ENCODE measurements at places on chromosomes 11 and 22. TPM values are rescaled to one million over a fixed set of nuclear protein-coding genes. Genes with fewer than 3 reads are reported as not detected.
A peak's percentile ranks its signal among the peaks of the same experiment; 100 is the strongest.

The SEPTIN5 gene
- 13.3 TPM for total RNA-seq

The TSPAN32 gene
- not detected for total RNA-seq

The SOX10 gene
- not detected for total RNA-seq

DNA sequence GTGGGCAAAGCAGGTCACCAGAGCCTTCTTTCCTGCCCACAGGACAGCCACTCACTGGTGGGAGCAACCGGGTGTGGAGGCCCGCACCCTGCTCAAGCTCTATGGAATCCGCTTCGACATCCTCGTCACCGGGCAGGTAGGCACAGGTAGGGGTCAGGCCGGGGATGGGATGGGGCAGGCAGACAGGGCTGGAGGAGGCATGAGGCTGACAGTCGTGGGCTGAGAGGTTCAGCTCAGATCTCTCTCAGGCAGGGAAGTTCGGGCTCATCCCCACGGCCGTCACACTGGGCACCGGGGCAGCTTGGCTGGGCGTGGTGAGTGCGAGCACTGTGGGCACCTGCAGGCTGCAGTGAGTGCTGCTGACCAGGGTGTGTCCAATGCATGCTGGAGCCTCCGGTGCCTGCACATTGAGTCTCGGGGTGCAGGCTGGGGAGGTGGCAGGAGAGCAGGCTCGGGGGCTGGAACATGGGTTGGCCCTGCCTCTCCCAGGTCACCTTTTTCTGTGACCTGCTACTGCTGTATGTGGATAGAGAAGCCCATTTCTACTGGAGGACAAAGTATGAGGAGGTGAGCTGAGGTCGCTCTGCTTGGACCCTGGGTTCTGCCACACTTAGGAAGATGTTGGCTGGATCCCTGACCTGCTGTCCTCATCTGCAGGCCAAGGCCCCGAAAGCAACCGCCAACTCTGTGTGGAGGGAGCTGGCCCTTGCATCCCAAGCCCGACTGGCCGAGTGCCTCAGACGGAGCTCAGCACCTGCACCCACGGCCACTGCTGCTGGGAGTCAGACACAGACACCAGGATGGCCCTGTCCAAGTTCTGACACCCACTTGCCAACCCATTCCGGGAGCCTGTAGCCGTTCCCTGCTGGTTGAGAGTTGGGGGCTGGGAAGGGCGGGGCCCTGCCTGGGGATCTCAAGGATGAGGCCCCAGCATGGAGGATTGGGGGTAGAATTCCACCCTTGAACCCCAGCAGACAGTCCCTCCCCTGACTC lies 6.3 kb downstream of the SLC7A4 start:
- no peaks in the 10 kb centered on the region for H3K4me1 ChIP-seq
- no peak overlapping the region for H3K4me3 ChIP-seq
- no peak for DNase-seq
- H3K36me3 ChIP-seq, result no peaks in the 10 kb centered on the region
- H3K27ac ChIP-seq, result no peak overlapping the region
- no peaks in the 10 kb centered on the region for H3K27me3 ChIP-seq

DNA sequence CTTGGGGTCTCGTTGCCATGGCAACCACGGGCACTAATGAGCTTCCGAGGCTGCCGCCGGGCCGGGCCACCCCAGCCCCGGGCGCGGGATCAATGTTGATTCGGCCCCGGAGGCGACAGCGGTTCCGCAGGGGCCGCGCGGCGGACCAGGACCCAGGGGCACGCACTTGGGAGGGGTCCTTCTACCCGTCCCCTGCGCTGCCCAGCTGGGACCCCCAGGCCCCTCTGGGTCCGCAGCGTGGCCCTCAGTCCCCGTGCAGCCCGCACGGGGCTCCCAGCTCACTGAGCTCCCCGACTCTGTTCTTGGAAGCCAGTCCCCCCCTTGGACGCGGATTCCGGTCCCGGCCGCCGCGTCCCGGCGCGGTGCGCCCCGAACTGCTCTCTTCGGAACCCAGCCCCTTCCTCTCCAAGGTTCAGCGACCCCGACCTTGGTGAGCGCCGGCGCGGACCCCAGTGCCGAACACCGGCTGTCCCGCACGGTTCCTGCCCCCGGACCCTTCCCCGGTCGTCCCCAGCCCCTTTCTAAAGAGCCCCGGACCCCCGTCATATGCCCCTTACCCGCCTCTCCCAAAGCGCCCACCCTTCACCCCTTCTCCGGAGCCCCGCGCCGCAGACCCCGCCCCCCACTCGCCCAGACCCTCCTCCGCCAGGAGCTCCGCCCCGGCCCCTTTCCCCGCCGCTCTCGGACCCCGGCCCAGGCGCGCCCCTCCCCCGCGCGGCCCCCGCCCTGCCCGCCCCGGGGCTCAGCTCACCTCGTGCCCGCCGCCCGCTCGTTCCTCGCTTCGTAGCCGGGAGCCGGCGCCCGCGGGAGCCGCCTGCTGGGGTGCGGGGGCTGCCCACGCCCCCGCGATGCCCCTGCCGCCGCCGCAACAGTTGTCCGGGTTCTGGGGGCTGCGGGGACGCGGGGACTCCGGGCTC lies 18.3 kb upstream of the SHISAL1 start:
- peaks cover 9% of the 10 kb centered on the region for H3K4me1 ChIP-seq
- H3K27ac ChIP-seq, result no peak overlapping the region
- H3K27me3 ChIP-seq, result peaks cover 20% of the 10 kb centered on the region
- no peak for DNase-seq
- peak overlapping the region; percentile 32 for H3K4me3 ChIP-seq

- peak; percentile 91 for DNase-seq
- H3K27me3 ChIP-seq, result no peaks in the 10 kb centered on the region
- H3K4me1 ChIP-seq, result peaks cover 64% of the 10 kb centered on the region
- H3K27ac ChIP-seq, result peak overlapping the region; percentile 89
These were observed 22.9 kb upstream of the A4GALT start for GRCh38 chr22:42743501-42743991.

DNA sequence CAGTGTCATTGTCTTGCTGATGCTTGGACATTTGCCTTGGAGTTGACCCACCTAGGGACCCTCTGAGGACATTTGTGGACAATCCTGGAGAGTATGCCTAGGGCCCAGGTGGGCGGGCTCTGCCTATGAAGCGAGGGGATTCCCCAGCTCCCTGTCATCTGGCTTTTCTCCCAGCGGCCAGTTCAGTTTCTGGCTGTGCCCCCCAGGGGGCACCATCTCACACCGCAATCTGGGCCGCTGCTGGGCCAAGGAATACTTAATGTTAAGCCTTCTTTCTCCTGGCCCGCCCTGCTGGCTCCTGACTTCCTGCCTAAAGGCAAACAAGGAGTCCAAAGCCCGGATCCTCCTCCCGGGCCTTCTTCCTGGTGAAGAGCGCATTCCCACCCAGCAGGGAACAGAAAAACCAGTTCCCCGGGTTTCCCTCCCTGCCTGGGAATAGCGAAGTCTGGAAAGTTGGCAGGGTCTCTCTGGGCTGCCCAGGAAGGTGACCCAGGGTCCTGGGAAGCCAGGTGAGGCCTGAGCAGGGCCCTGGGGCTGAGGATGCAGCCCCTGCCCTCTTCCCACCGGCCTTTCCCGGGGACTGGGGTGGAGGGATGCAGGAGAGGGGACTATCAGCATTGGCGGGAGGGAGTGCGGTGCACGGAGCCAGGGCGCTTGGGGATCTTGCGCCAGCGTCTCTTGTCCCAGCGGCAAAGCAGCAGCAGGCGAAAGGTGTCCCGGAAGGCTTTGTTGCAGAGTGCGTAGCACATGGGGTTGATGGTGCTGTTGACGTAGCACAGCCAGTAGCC lies 11.9 kb downstream of the CHRM1 start:
- H3K27me3 ChIP-seq, result 0 out of 2 replicates have a peak, but pooled peaks cover 3% of the 10 kb centered on the region
- no peak overlapping the region for H3K27ac ChIP-seq
- peaks cover 7% of the 10 kb centered on the region for H3K4me1 ChIP-seq
- no peaks in the 10 kb centered on the region for H3K36me3 ChIP-seq
- DNase-seq, result peak; percentile 84
- H3K4me3 ChIP-seq, result no peak overlapping the region

GRCh38 chr22:42380769-42381551 lies 51.2 kb downstream of the NFAM1 start:
- H3K4me3 ChIP-seq, result no peak overlapping the region
- no peak overlapping the region for H3K27ac ChIP-seq
- H3K27me3 ChIP-seq, result no peaks in the 10 kb centered on the region
- H3K36me3 ChIP-seq, result no peaks in the 10 kb centered on the region
- no peaks in the 10 kb centered on the region for H3K4me1 ChIP-seq

Measured in SJSA1 (cell line).